ENCODE measurements at places on chromosomes 12 and 14.

DNA sequence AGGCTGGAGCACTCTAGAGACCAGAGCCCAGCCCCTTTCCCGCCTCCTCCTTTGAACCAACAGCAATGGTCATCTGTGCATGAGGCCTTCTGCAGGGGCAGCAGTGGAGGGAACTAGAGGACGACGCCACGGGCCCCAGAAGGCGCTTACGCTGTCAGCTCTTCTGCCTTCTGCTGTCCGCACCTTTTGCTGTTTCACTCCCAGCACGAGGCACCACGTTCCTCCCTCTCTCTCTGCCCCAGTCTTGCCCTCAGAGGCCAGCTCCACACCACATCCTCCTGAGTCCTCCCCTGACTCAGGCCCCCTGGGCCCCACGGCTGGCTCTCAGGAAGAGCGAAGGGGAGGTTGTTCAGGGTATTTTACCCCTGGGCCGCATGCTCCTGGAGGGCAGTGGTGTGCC, 15.5 kb downstream of the MMAB start:
- DNase-seq: no peak

- no peak for DNase-seq
These were observed 216.1 kb downstream of the NUBPL start for GRCh38 chr14:31777312-31777711.

- peak; percentile 94 for DNase-seq
These were observed at the start of gene NCKAP5L for GRCh38 chr12:49828133-49829091. Gene NCKAP5L (minus strand): TSS chr12:49828413. CDS start chr12:49804044, 24,369 bp downstream.

DNA sequence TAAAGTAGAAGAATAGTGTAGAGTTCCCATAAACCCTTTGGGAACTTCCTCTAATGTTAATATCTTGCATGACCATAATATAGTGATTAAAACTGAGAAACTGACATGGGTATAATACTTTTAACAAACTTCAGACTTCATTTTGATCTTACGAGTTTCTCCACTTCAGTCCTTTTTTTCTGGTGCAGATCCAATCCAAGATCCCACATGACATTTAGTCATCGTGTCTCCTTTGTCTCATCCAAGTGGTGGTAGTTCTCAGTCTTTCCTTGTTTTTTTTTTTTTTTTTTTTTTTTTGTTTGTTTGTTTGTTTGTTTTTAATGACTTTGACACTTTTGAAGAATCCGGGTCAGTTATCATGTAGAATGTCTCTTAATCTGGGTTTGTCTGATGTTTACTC, 179.2 kb downstream of the CACNA1C start:
- no peak for DNase-seq

- DNase-seq: no peak
These were observed 1.1 kb downstream of the SYNJ2BP start for GRCh38 chr14:70415788-70416187.

DNA sequence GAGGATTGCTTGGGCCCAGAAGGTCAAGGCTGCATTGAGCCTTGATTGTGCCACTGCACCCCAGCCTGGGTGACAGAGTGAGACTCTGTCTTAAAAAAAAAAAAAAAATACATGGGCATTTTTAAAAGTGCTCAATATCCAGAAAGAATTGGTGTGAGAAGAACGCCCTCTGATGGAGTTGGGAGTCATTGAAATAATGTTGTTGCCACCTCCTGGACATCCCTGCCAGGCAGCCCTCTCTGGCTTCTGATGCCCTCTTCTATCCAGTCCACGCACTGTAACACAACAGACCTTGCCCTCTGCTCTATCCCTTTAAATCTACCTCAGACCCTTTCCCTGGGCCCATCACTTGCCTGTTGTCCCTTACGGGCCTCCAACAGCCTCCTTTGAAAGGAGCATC, 4.9 kb downstream of the PTGDR start:
- peak; percentile 4 for DNase-seq

DNA sequence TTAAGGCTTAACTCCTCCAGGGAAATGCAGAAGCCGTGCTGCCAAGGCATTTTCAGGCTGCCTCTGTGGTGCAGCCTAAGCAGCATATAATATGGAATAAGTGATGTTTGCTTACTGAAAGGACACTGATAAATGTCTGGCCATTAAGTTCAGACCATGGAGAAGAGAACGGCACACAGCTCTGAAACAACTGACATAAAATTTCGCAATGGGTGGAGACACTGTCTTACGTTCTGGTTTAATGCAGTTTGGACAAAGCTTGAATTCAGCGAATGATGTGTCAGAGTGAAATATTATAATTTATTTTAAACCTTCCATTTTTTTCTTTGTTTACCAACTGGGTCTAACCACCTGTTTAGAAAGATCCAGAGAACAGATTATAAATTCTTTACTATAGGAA, 27.2 kb upstream of the NRXN3 start:
- no peak for DNase-seq

DNA sequence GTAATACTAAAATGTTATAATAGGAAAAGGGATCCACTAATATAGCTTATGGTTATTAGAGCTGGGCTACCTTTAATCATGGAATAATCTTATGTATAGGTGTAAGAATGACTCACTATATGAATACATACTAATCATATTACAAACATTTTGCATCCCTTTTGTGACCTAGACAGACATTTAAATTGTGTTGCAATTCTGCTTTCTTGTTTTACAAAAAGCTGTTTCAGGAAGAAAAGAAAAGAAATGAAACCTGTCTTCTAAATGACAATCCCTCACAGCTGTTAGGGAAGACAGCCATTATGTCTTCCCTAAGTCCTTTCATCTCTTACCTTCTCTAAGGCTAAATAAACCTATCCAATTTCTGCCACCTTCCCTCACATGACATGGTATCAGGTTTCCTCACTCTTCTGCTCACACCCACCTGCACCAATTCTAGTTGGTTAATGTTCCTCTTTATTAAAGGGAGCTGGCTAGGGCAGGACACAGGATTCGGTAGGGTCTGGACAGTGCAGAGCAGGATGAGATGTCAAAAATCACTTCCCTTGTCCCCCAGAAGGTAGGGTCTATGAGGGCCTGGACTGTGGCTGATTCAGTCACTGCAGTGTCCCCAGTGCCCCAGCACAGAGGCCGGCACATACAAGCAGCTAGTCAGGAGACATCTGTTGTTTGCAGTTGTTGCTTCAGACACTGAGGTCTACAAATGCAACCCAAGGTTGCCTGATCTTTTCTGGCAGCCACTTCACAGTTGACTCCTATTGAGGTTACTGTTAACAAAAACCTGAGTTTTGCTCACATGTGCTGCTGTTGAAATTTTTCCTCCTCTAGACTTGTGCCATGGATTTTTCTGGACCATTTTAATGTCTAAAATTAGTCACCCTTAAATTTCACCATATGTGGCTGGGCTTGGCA, 3.7 kb downstream of the DHRS7 start:
- DNase-seq: no peak

- DNase-seq: no peak
These were observed 11.6 kb upstream of the HAL start for GRCh38 chr12:96007729-96008128.

DNA sequence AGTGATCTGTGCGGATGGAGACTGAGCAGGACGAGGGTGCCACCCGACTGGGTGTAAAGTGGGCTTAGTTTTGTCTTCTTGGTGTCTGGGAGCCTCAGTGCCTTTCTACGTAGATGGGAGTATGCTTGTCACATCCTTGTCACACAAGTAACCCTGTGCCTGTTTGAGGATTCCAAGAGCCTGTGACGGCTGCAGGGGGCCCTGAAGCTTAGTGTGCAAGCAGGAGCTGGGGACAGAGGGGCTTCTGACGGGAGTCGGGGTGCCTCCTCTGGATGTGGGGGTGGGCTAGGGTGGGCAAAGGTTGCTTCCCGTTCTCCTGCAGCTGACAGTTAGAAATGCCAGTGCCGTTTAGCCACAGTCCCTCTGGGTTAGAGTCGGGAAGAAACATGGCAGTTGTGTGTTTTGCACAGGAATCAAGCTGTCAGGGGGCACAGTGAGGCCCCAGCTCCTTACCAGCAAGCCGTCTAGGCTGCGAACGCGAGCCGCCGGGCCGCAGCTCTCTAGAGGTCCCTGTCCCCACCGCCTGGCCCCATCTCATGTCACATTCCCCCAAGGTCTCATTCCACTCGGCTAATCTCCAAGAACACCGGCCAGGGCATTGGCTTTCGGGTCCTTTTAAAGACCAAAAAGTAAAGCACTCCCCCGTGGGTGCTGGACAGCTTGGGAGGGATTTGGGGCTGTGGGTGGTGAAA, 7.0 kb downstream of the RTL1 start:
- DNase-seq: no peak

All from stimulated activated CD4-positive, alpha-beta T cell treated with anti-CD3 and anti-CD28 coated beads, Interleukin-4, amount 100 ng/mL, for 48 hours (primary cell).